Chondrocyte (in vitro differentiated cells): ENCODE measurements at places on chromosomes 12 and 14. TPM values are rescaled to one million over a fixed set of nuclear protein-coding genes. Genes with fewer than 3 reads are reported as not detected.

Gene HOXC13
- total RNA-seq: not detected in 3 replicates

Gene INHBE
- 0.77 to 8.5 TPM (median 8.4 TPM) in 3 replicates for total RNA-seq

Gene DYRK2
- 38.4 to 54.1 TPM (median 46.6 TPM) in 3 replicates for total RNA-seq

Gene SLC10A1
- total RNA-seq: not detected in 3 replicates

Gene PPM1A
- 42.7 to 51.5 TPM (median 43.9 TPM) in 3 replicates for total RNA-seq

Gene BHLHE41
- 5.8 to 6.5 TPM (median 6.0 TPM) in 3 replicates for total RNA-seq

Gene OR4K15
- not detected in 3 replicates for total RNA-seq

Gene HOXC11
- total RNA-seq: not detected in 3 replicates

Gene IL22
- total RNA-seq: not detected in 3 replicates

Gene RNASE1
- 0.72 to 0.97 TPM in 2 of 3 replicates, not detected in the other for total RNA-seq

Gene EAPP
- 22.8 to 27.9 TPM (median 27.0 TPM) in 3 replicates for total RNA-seq

Gene PLEKHG7
- not detected in 3 replicates for total RNA-seq

Gene LGR5
- total RNA-seq: 13.8 to 31.0 TPM (median 14.3 TPM) in 3 replicates

Gene KLRF1
- not detected in 3 replicates for total RNA-seq

Gene EEA1
- total RNA-seq: 35.5 to 44.7 TPM (median 41.8 TPM) in 3 replicates

Gene SSPN
- total RNA-seq: 38.9 to 42.9 TPM (median 39.2 TPM) in 3 replicates

Gene OVCH1
- total RNA-seq: 0.20 to 0.89 TPM (median 0.72 TPM) in 3 replicates

Gene NPAS3
- total RNA-seq: 1.6 to 5.7 TPM (median 2.6 TPM) in 3 replicates

Gene CLMN
- 6.7 to 7.7 TPM (median 7.3 TPM) in 3 replicates for total RNA-seq
